Right hindlimb (tissue), 1 donor: ENCODE measurements at places on chromosomes 12 and 14.

DNA sequence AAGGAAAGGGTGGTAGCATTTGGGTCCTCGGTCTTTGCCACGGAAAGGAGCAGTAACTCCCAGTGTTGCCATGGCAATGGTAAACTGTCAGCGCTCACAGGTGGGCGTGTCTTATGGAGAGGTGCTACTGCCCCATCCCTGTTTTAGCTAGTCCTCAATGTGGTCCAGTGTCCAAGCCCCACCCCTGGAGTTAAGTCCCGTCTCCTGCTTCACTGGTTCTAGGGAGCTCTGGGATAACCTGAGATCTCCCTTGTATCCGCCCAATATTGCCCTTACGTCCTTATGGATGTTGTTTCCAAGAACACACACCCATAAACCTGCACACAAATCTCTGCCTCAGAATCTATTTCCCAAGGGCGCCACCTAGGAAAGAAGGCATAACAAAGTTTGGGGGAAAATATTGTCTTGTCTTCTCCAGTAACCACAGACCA lies 64.2 kb downstream of the SPRING1 start:
- no peak for DNase-seq

- no peak for DNase-seq
Observed at GRCh38 chr12:66118240-66118891, 12.2 kb downstream of the LLPH start.

DNA sequence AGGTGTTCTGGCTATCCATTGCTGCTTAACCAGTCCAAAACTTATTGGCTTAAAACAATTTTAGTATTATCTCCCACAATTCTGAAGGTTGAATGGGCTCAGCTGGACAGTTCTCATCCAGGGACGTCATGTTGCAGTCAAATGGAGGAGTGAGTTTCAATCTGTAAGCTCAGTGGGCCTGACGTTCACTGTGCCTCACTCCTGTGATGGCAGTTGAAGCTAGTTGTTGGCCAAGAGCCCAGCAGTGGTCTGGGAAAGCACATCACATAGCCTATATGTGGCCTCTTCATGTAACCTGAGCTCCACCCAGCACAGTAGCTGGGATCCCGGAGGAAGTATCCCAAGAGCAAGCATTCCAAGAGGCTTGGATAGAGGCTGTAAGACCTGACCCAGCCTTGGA lies 40.6 kb upstream of the CDKN3 start:
- DNase-seq = peak; percentile 71

GRCh38 chr12:52223406-52224039 lies 9.5 kb upstream of the KRT7 start:
- no peak for DNase-seq

- DNase-seq = no peak
Observed at GRCh38 chr12:63897931-63898330, 53.4 kb downstream of the SRGAP1 start.

DNA sequence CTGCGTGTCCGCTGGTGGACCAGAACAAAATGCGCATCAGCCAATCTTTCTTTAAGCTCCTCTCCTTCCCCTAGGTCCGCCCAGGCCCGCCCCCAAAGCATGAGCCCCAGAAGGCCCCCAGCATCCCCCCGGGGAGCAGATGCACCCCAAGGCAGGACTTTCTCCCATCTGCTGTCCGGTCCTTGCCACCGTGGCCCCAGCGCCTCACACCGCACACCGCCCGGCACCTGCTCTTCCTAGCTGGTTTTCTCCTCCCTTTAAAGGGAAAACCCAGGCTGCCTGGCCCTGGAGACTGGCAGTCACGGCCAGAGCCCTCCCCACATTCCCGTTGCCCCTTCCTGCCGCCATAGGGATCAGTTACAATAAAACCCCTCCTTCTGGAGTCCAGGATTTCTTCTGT lies 30.2 kb downstream of the RIMBP2 start:
- DNase-seq = no peak

- no peak for DNase-seq
Observed at GRCh38 chr12:92019491-92020277, 126.0 kb downstream of the BTG1 start.

- no peak for DNase-seq
Observed at GRCh38 chr12:120835657-120836056, 68.5 kb downstream of the SPPL3 start.

DNA sequence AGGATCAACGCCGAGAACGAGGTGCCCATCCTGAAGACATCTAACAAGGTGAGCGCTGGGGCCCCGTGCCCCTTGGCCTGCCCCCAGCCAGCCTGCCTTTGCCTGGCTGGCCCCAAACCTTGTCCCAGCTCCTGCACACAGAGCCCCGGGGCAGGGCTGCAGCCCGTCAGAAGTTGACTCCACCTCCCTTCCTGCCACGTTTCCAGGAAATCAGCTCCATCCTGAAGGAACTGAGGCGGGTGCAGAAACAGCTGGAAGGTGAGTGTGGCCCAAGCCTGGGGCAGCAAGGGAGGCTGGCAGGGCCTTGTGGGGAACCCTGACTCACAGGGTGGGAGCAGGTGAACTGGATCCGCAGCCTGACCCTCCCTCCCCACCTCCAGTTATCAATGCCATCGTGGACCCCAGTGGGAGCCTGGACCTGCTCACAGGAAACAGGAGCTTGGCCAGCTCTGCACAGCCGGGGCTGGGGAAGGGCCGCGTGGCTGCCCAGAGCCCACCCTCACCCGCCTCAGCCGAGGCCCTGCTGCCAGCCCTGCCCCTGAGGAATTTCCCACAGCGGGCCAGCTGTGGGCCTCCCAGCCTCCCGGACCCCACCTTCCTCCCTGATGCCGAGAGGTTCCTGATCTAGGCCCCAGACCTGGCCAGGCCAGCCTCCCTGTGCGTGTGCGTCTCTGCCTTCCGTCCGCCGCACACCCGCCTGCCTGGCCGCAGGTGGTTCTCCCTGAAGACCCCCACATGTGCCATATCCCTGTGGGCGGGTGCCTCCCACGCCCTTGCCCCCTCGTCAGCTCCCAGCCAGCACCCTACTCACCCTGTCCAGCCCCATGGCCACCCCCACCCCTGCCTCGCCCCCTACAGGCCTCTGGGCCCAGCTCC lies 29.5 kb downstream of the CEP170B start:
- DNase-seq = peak; percentile 19

GRCh38 chr12:119685375-119685774 lies 17.4 kb downstream of the PRKAB1 start:
- no peak for DNase-seq

- no peak for DNase-seq
Observed at GRCh38 chr12:586318-587071, 76.8 kb downstream of the NINJ2 start.

DNA sequence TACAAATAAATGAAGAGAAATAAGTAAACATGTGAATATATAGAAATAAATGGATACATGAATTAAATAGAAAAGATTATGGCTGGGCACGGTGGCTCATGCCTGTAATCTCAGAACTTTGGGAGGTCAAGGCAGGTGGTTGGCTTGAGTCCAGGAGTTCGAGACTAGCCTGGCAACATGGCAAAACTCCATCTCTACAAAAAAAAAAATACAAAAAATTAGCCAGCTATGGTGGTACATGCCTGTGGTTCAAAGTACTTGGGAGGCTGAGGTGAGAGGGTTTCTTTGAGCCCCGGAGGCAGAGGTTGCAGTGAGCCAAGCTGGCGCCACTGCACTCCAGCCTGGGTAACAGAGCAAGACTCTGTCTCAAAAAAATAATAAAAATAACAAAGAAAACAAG lies 5.1 kb upstream of the CLEC7A start:
- no peak for DNase-seq

- DNase-seq = no peak
Observed at GRCh38 chr12:77113971-77114370, 48.6 kb upstream of the E2F7 start.

- peak; percentile 98 for DNase-seq
Observed at GRCh38 chr12:57430931-57431566, at the start of gene R3HDM2. Gene R3HDM2 (minus strand): TSS chr12:57431043. CDS start chr12:57310428, 120,615 bp downstream.

DNA sequence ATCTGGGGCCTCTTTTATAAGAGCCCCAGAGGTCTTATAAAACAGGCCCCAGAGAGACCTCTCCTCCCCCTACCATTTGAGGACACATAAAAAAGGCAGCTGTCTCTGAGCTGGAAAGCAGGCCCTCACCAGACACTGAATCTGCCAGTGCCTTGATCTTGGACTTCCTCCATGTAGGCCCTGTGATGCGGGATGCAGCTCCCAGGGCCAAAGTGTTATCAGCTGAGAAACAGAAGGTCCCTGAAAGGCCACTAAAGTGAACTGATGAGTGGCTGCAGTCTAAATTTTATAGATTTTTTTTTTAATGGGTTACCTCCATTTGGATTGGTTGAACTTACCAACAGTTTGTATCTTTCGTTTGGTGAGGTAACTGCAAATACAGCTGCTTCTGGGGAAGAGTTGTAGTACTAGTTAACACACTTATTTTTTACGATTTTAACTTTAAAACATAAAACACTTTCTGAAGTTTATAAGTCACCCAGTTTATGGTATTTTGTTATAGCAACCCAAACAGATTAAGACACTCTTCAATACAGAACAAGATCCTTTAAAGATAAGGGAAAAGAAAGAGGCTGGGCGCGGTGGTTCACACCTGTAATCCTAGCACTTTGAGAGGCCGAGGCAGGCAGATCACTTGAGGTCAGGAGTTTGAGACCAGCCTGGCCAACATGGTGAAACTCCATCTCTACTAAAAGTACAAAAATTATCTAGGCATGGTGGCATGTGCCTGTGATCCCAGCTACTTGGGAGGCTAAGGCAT lies 5.6 kb upstream of the GUCY2C start:
- no peak for DNase-seq

- DNase-seq = peak; percentile 82
Observed at GRCh38 chr12:55019784-55020183, at the start of gene NEUROD4. Gene NEUROD4 (plus strand): TSS chr12:55019974. CDS start chr12:55026440, 6,466 bp downstream.

GRCh38 chr12:639566-639965 lies 23.7 kb downstream of the NINJ2 start:
- no peak for DNase-seq

- no peak for DNase-seq
Observed at GRCh38 chr14:22897357-22897756, 14.3 kb downstream of the REM2 start.

GRCh38 chr12:89016970-89017778 lies 335.1 kb downstream of the DUSP6 start:
- DNase-seq = peak; percentile 31

- peak; percentile 65 for DNase-seq
Observed at GRCh38 chr12:13428538-13429265, 232.2 kb downstream of the EMP1 start.

DNA sequence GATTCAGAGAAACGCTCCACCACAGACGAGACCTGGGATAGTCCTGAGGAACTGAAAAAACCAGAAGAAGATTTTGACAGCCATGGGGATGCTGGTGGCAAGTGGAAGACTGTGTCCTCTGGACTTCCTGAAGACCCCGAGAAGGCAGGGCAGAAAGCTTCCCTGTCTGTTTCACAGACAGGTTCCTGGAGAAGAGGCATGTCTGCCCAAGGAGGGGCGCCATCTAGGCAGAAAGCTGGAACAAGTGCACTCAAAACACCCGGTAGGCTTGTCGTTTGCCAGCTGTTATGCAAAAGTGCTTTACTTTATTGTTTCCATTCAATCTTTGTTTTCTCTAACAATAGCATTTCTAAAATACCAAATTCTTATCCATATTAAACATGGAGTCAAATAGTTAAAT lies 287.3 kb downstream of the NAV3 start:
- no peak for DNase-seq

DNA sequence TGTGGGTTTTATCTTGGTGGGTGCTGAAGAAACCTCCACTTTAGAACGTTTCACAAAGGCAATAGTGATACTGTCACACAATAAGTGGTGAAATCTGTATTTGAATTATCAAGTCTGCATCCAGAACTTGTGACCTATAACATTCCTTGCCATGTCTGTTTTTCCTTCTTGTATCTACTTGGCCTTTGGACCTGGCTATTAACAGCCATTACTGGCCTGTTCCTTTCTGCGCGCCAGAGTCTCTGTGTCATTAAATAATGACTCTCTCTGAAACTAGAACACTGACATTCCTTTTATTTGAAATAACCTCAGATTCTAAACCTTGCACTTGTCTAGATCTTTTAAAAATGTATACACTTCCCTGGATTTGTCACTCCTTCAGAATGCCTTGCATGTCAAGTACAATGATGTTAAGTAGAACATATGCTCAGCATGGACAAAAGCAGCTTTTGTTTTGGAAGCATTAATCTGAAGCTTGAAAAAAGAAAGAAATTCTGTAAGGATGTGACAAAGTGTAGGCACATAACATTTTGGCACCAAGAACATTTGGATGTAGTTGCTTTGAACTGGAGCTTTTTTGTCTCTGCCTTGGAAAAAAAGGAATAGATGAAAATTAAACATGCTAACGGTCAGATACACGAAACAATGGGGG lies 95.5 kb upstream of the RPL10L start:
- DNase-seq = no peak
